OCI-M1 (cell line): ENCODE measurements at places on chromosomes 5 and 9.

DNA sequence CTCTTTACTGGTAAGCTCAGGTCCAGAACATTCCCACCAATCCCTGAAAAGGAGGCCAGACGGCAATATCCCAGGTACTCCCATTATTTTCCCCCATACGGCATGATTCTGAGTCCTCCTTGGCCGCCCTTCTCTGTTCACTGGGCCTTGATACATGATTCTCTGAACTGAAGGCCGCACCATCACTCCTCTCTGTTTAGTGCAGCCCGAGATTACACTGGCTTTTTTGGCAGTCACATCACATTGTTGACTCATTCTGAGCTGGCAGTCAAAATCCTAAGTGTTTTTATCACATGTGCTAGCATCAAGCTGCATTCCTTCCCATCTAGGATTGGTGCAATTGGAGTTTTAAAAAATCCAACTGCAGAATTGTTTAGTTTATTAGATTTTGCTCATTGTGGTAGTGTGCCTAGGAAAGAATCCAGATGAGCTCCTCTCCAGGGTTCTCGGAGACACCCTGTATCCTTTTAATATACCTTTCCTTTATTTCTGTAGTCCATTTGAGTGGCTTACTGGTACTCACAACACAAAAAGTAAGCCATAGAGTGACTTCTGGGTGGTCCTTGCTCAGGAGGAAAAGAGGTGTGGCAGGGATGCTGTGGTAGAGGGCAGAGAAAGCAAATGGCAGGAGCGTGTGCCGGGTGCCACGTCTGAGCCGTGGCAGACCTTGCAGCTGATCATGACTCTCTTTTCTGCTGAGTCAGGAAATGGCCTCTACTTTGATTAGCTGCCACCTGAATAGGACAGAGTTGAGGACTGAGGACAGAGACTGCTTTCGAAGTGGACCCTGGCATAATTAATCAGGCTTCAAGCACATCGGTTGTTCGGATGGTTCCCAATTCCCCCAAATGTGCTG is 121.1 kb upstream of the IL12B start:
- DNase-seq: no peak

GRCh38 chr5:126377424-126377823 is 45.8 kb upstream of the GRAMD2B start:
- no peak for DNase-seq

DNA sequence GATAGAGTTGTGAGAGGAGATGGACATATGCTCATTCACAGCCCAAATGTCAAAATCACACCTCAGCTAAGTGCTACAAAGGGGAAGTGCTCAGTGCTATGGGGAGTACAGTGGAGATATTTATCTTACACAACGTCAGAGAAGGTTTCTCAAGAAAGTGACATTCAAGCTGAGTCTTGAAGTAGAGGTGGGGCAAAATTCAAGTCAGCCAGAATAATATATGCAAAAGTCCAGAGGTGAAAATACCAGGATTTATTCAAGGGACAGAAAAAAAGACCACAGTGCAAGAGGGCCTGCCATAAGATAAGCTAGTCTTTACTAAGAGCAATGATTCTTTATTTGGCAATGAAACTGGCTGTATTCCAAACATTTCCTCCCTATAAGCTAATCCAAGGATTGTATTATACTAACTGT is 327.8 kb upstream of the PIK3R1 start:
- DNase-seq: peak; percentile 66

- peak; percentile 24 for DNase-seq
Measured at GRCh38 chr5:13218518-13218917, 726.0 kb downstream of the DNAH5 start.

DNA sequence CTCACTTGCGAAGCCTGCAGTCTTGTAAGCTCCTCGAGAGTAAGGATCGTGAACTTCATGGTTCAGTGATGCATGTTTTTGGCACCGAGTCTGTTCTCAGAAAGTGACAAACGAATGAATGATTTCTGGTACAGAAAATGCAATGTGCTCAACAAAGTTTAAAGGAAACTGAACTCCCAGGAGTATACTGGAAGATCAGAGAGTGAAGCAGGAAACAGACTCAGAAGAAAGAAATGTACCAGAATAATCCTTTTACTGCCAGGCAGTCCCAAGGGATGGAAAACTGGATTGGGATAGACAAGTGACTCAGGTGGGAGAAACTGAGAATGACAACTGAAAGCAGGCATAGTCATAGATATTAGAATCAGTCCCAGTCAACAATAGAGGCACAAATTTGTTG is 420.6 kb downstream of the CTNND2 start:
- DNase-seq: no peak

DNA sequence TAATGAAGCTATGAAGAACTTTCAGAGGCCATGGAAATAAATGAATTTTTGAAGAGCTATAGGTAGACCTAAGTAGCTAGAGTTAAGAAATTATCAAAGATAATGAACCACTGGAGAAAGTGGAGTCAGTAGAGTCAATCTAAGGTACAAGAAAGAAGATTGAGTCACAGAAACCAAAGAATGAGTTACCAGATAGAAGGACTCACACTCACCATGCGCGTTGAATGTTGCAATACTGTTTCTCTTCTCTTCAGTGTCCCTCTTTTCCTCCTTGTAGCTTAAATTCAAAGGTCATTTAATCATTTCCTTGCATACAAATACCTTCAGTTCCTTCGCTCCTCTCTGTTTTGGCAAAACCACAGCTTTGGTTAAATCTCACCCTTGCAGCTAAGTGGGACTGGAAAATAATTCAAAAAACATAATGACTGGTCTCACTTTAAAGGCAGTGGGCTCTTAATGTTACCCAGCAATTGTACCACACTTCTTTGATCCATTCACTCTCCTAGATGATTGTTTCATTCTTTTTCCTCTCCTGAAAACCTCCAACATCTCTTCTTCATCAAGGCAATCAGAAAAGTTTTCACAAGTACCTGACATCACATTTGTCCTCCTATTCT is 58.3 kb downstream of the NIPBL start:
- DNase-seq: peak; percentile 9

DNA sequence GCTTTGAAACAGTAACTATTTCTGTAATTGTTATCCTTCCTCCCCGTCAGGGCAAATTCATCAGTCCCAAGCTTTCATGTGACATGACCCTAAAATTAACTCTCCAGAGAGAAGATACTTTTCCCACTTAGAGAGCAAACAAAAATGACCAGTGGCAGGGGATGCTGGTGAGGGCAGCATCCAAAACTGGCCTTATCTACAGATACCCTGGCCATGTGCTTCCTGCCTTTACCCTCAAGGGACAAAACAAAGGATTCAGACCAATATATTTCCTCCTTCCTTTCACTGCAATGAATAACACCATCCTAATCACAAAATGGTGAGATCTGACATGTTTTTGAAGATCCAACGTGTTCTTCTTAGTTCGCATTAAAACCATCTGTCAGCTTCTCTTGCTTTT is 267.2 kb downstream of the MAN2A1 start:
- no peak for DNase-seq
